ENCODE measurements at places on chromosomes 5 and 9. TPM values are rescaled to one million over a fixed set of nuclear protein-coding genes. Genes with fewer than 3 reads are reported as not detected.

The SELENOP gene
- total RNA-seq = 6.0 TPM

The FCHO2 gene
- 12.4 TPM for total RNA-seq

DNA sequence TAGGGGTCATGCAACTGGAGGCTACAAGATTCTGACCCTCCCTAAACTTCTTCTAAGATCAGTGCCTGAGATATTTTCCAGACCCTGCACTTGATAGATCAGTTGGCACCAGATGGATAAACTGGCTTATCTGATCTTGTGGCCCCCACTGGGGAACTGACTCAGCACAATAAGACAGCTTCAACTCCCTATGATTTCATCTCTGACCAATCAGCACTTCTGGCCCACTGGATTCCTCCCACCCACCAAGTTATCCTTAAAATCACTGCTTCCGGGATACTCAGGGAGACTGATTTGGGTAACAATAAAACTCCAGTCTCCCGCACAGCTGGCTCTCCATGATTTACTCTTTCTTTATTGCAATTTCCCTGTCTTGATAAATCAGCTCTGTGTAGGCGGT, 2180.4 kb upstream of the WWC1 start:
- no peak for DNase-seq

DNA sequence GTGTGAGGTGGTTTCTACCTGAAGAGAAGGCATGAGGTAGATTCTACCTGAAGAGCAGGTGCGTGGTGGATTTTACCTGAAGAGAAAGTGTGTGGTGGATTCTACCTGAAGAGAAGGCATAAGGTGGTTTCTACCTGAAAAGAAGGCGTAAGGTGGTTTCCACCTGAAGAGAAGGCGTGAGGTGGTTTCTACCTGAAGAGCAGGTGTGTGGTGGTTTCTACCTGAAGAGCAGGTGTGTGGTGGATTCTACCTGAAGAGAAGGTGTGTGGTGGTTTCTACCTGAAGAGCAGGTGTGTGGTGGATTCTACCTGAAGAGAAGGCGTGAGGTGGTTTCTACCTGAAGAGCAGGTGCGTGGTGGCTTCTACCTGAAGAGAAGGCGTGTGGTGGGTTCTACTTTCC, 192.8 kb downstream of the MED10 start:
- no peak for DNase-seq

DNA sequence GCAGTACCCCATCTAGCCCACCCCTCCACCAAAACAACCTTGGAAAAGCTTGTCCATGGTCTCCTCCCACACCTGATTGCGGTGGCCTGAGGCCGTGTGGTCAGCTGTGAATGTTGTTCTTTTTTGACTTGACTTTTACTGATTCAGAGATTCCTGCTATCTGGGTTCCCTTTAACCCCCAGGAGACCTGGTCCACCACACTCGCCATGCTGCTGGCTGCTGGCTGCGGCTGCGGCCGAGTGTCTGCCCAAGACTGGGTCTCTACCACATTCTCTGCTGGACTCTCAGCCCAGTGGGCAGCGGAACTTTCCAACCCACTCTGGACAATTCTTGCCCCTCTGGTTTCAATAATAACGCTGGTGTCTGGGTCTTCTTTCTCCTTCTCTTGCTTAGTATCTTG, 28.4 kb downstream of the FGF1 start:
- DNase-seq = no peak

The BSPRY gene
- total RNA-seq = 0.16 TPM

GRCh38 chr5:96930058-96930457, 5.8 kb upstream of the LNPEP start:
- DNase-seq = peak; percentile 24

DNA sequence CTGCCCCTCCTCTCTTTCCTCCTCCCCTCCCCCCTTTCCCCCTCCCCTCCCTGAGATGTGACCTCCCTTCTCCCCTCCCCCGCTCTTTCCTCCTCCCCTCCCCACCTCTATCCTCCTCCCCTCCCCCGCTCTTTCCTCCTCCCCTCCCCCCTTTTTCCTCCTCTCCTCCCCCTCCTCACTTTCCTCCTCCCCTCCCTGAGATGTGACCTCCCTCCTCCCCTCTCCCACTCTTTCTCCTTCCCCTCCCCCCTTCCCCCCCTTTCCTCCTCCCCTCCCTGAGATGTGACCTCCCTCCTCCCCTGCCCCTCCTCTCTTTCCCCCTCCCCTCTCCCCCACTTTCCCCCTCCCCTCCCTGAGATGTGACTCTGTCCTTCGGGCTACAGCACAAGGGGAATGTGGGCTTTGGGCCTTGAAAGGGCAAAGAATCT, 169.8 kb downstream of the COL23A1 start:
- DNase-seq = no peak

- peak; percentile 66 for DNase-seq
These were observed 151.9 kb downstream of the MACROH2A1 start for GRCh38 chr5:135246923-135247795.

- DNase-seq = peak; percentile 12
These were observed 113.0 kb downstream of the RPS23 start for GRCh38 chr5:82164977-82165713.

The CNTNAP3B gene
- 0.74 TPM for total RNA-seq

The PCDHA13 gene
- total RNA-seq = not detected

The C5orf15 gene
- 22.7 TPM for total RNA-seq

The SPATA6L gene
- not detected for total RNA-seq

The TAF1L gene
- 0.02 TPM for total RNA-seq

- no peak for DNase-seq
These were observed 388.5 kb downstream of the PSAT1 start for GRCh38 chr9:78685471-78685870.

DNA sequence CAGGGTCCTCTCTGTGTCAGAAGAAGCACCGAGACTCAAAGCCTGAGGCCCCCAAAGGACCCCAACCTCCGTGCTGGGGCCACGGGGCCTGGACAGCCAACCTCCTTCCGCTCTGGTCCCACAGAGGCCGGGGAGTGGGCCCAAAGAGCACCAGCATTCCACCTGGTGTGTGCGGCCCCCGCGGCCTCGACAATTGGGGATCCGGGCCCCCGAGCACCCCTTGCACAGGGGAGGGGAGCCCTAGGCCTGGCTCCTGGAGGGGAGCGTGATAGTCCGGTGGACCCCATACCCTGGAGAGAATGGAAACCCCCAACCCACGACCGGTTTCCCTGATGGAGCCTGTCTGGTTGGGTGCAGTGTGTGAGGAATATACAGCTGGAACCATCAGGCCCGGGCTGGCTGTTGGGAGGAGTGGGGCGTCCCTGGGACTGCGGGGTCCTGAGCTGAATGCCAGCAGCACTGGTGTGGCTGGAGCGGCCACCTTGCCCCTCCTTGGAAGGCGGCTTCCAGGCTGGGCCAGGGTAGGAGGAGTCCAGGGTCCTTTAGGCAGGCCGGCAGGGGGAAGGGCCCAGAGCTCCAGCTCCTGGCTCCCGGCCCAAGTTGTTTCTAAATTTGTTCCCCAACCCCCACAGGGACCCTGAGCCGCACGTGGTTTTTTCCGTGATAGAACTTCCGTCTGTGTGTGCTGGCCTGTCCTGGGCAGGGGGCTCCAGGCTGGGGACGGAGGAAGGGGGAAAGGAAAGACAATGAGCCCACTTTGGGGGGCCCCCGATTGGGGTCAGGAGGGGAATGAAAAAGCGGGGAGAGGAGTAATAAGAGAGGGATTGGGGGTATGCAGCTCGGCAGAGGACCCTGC, 825 bp upstream of the TOR4A start:
- DNase-seq = peak; percentile 80

The C7 gene
- total RNA-seq = 0.82 TPM

- no peak for DNase-seq
These were observed 48.5 kb upstream of the HAND1 start for GRCh38 chr5:154526231-154527226.

GRCh38 chr9:134225186-134225585, 60.8 kb upstream of the RNU6ATAC start:
- no peak for DNase-seq

DNA sequence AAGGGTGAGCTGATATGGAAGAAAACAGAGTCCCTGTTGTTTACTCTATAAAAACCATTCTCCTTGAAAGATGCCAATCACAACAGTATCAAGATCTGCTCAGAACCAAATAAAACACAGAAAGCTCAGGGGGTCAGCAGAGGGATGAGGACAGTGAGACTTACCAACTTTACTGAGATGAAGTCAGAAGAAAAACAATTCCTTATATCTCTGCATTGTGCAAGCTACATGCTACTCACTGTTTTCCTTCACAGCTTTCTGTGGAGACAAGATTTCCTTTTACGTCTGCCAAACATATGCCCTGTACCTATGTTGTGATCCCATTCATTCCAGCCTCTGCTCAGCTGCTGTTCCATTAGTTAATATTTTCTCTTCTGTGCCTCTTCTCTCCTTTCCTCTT, 185.6 kb downstream of the TSSK1B start:
- no peak for DNase-seq

DNA sequence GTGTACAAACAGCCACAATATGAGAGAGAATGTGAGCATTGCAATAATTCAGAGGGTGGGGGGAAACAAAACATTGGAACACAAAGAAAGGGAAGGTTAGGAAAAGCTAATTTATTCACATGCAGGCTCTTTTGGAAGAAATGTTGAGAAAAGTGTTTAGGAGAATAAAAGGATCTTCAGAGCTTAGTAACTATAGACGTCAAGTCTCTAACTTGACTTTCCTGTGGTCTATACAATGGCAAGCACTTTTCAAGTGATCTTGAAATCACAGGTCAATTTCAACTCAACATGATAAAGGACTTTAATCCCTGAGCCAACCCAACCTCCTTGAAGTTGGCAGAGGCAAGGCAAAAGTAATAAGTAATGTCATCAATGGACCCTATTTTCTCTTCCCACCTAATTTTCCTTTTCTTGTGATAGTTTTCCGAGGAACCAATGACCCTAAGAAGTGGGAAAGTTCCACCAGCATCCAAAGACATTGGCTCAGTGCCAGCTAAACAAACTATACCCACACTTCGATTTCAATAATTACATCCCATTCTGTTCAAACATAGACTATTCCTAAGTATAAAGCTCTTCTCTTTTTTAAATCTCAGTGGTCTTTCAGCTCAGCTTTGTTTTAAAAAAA, 23.7 kb downstream of the RFK start:
- no peak for DNase-seq

- peak; percentile 95 for DNase-seq
These were observed 26.9 kb upstream of the PLIN2 start for GRCh38 chr9:19154135-19154612.

DNA sequence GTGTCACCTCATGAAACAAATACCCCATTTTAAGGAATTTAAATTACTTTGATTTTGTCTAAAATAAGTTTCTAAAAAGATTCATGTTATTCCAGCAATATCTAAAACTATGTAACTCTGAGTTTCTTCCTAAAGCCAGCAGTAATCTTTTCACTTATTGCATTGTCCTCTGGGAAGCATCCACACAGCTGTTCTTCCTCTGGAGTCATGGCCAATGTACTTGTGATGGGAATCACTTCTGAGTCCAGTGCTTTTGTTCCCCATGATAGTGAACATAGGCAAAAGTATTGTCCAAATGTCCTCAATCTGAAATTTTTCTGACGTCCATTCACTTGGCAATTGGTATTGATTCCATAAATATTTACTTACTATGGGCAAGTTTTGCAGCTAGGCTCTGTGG, 125.0 kb downstream of the STARD4 start:
- DNase-seq = no peak

The FBP2 gene
- not detected for total RNA-seq

DNA sequence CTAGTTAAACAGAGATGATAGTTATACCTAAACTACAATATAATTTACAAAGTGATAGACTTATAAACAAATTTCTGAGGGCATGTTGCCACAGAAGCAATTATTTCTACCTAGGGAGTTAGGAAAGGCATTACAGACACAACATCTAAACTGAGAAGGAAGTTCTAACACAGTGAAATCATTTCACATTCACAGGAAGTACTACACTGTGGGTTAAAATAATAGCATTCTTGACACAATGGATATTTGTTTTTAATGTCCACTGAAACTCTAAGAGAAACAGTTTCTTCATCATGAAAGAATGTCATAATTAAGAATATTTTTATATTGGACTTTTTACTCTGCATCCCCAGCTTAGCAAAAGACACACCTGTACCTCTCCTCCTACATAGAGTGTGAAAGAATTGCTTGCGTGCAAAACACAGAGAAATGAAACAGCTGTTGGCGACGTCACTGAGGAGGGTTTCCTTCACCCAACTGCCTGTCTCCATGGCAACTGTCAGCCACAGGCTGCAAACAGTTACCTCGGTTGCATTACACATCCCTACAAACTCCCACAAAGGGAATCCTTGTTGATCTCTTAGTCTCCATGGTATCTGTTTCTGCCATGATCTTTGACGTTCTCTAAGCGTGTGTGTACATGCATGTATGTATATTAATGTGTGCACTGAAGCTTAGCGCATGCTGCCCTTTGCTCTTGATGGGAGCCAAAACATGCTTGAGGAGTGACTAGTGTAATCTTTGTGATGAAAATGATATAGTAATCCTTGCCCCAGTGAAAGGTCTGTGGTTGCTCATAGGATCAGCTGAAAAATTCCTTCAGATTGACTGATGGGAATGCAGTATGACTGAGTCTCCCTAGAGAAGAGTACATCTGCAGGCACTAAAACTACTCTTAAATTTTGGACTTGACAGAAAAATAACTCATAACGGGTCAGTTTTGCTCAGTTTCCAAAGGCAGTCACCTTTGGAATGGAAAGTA, 168.5 kb downstream of the ACTL7B start:
- DNase-seq = no peak

- DNase-seq = no peak
These were observed 41.2 kb upstream of the IPPK start for GRCh38 chr9:92711146-92711545.

GRCh38 chr5:55081541-55081940, 20.9 kb upstream of the GZMA start:
- no peak for DNase-seq

GRCh38 chr9:34098307-34098706, 28.2 kb downstream of the DCAF12 start:
- no peak for DNase-seq

DNA sequence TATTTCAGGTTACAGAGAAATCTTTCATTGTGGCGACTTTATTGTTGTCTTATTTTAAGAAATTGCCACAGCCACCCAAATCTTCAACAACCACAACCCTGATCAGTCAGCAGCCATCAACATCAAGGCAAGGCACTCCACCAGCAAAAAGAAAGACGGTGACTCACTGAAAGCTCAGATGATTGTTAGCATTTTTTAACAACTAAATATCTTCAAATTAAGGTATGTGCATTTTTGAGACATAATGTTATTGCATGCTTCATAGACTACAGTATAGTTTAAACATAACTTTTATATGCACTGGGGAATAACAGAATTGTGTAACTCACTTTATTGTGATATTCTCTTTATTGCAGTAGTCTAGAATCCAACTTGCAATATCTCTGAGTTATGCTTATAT, 263.4 kb downstream of the TMEM232 start:
- DNase-seq = no peak

DNA sequence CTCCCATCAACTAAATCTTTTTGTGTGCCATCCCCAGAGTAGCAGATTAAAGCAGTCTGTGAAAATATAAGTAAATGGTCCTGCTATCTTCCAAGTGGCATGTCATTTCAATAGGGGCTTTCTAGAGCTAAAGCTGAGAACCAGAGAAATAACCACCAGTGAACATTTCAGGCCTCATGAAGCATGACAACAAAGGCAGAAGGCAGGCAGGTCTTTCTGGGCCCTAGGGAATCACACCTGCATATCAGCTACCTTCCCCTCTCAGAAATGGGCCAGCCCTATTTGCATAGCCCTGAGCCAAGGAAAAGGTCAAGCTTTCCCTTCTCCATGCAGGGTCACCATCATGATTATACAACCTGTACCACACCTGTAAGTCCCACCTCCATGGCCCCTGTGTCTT, 205.3 kb downstream of the DEPDC1B start:
- DNase-seq = no peak

GRCh38 chr9:35517131-35517530, 27.2 kb downstream of the RUSC2 start:
- no peak for DNase-seq

The PCDHGB2 gene
- total RNA-seq = 0.36 TPM

- DNase-seq = no peak
These were observed 62.8 kb downstream of the SPATA31C2 start for GRCh38 chr9:88075506-88075905.

Measured in K562 (cell line).